ENCODE measurements at places on chromosomes 7 and 10.
A peak's percentile ranks its signal among the peaks of the same experiment; 100 is the strongest.

DNA sequence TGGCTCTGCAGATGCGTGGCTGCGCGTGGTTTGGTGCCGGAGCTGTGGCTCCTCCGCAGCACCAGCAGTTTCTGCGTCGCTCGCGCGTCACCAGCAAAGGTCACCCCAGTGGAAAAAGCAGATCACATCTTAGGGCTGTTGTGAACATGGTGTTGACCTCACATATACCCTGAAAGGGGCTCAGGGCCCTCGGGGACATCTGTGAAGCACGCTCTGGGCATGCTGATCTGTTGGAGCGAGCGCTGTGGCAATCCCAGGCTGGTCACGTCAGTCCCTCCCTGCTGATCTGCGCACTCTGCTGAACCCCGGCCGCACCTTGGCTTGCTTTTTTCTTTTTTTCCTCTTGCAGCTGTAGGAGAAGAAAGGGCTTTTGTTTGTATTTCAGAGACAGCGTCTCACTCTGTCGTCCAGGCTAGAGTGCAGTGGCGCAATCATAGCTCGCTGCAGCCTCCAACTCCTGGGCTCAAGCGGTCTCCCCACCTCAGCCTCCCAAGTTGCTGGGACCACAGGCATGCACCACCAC, 33.3 kb upstream of the AP5Z1 start:
- no peak for DNase-seq

- peak; percentile 30 for DNase-seq
Observed at GRCh38 chr10:77601488-77601887, 36.1 kb downstream of the KCNMA1 start.

DNA sequence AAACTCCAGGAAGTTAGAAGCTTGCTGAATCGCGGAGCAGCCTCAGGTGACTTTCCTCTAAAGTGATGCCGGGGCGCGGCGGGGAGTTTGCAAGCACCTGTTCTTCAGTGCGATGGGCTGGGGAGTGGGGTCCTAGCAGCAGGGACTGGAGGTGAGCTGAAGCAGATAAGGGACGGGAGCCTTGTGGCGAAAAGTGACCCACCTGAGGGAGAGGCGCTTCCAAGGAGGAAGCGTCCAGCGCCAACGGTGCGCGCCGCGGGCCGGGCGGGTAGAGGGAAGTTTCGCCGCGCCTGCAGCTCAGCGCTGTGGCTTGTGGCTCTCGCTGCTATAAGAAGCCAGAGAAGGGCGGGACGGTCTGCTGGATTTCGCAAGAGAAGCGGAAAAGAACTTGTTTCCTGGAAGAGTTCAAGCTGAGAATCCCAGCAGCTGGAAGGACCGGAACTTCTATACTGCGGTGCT, at the start of gene STEAP4:
TSS of gene STEAP4 (minus strand) at position 305 of the 459 bp plus-strand sequence. CDS start 22,625 bp downstream, outside the sequence.
- peak; percentile 80 for DNase-seq

DNA sequence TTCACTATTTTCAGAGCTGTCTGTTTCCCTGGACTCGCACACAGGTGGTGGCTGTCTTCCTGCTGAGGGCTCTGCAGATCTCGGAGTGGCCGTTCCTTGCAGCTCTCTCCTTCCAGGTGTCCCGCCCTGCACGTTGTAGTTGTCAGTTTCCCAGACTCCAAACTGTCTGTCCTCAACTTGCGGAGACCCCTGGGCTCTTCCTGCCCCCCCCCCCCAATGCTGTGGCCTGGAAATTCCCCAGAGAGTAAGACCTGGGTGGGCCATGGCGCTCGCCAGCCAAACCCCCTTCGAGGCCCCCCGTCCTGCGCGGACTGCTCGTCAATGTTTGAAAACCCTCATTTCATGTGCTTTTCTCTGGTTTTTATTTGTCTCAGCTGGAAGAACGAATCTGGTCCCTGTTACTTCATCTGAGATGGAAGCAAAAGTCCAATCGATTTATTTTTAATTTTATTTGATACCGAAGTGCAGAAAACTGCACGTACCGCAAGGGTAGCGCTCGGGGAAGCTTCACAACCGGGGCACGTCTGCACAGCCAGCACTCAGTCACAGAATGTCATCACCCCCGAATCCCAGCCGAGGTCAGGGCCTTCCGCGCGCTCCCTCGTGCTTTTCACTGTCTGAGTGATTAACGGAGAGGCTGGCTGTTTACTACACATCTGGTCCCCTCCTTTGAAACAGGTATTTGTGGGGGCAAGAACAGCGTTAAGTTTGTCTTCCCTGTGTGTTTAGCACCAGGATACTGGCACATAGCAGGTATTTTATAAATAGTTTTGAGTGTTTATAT, 46.4 kb upstream of the NKX6-2 start:
- no peak for DNase-seq

- no peak for DNase-seq
Observed at GRCh38 chr10:130757271-130757670, 554.2 kb downstream of the TCERG1L start.

GRCh38 chr7:19102884-19103283, 14.6 kb downstream of the TWIST1 start:
- no peak for DNase-seq

DNA sequence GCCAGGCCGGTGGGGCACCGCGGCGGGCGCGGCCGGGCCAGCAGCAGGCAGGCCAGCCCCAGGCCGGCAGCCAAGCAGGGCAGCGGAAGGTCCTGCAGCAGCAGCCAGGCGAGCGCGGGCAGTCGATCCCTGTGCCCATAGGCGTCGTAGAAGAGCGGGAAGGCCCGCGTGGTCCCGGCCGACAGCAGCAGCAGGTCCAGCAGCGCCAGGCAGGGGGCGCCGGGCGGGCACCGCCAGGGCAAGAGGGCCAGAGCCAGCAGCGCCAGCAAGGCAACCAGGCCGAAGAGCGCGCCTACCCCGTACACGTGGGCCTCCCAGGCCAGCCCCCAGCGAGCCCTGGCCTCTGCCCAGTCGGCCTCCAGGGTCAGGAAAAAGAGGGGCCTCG, 8.4 kb upstream of the RBM28 start:
- peak; percentile 79 for DNase-seq

- no peak for DNase-seq
Observed at GRCh38 chr10:89540420-89540949, 5.1 kb upstream of the SLC16A12 start.

GRCh38 chr7:68321076-68321639, 1277.1 kb upstream of the AUTS2 start:
- DNase-seq, result no peak

- DNase-seq, result no peak
Observed at GRCh38 chr10:32929634-32930033, 28.4 kb downstream of the ITGB1 start.

Measured in suppressor macrophage (primary cell).